ENCODE measurements at places on chromosomes 4 and X. TPM values are rescaled to one million over a fixed set of nuclear protein-coding genes. Genes with fewer than 3 reads are reported as not detected.

- DNase-seq = no peak
Measured at GRCh38 chrX:103615781-103616371, 8.1 kb downstream of the TCEAL3 start.

GRCh38 chrX:119151051-119151380 is 23.4 kb upstream of the KIAA1210 start:
- no peak for DNase-seq

- DNase-seq = no peak
Measured at GRCh38 chr4:41050116-41050515, 164.2 kb downstream of the APBB2 start.

DNA sequence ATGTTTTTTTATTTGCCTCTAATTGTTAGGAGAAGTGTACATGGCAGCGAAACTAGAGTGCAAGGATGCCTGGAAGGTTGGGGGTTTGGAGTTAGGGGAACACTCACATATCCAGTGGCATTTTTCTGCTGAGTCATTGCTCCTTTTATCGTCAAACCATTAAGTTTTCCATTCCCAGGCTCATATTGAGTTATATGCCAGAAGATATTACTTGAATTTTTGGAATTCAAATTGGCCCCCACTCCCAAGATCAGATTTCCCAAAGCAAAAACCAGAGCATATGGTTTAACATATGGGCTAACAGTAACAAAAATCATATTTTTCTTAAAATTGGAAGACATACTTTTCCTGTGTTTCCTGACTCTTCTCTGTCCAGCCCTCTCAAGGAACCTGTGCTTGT is 152.7 kb downstream of the FSTL5 start:
- no peak for DNase-seq

GRCh38 chr4:152666946-152667345 is 12.9 kb downstream of the TMEM154 start:
- DNase-seq = no peak

DNA sequence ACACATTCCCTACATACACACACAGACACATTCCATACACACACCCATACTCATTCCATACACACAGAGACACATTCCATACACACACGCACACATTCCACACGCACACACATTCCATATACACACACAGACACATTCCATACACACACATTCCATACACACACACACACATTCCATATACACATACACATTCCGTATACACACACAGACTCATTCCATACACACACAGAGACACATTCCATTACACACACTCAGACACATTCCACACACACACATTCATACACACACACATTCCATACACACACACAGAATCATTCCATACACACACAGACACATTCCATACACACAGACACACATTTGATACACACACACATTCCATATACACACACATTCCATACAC is 15.2 kb downstream of the LINC00632 start:
- no peak for DNase-seq

GRCh38 chrX:108020631-108021030 is 24.2 kb upstream of the VSIG1 start:
- no peak for DNase-seq

GRCh38 chr4:1015179-1015578 is 3.8 kb downstream of the FGFRL1 start:
- DNase-seq = no peak

- no peak for DNase-seq
Measured at GRCh38 chr4:26127851-26128337, 192.9 kb upstream of the RBPJ start.

Gene CSAG2
- total RNA-seq = not detected

Gene SPANXC
- not detected for total RNA-seq

Data from progenitor cell of endocrine pancreas (in vitro differentiated cells).